Germinal center (tissue), 1 donor: ENCODE measurements at places on chromosomes 4 and X.
A peak's percentile ranks its signal among the peaks of the same experiment; 100 is the strongest.

- DNase-seq, result peak; percentile 24
These were observed 50.0 kb downstream of the COMMD8 start for GRCh38 chr4:47413521-47413920.

GRCh38 chrX:119228512-119229252 lies 7.4 kb upstream of the PGRMC1 start:
- DNase-seq, result no peak

GRCh38 chrX:31894152-31894551 lies 822.3 kb upstream of the FTHL17 start:
- no peak for DNase-seq

- DNase-seq, result no peak
These were observed 72.0 kb upstream of the GPRIN3 start for GRCh38 chr4:89379511-89380044.

- no peak for DNase-seq
These were observed 8.3 kb downstream of the RNF212 start for GRCh38 chr4:1105067-1105466.

DNA sequence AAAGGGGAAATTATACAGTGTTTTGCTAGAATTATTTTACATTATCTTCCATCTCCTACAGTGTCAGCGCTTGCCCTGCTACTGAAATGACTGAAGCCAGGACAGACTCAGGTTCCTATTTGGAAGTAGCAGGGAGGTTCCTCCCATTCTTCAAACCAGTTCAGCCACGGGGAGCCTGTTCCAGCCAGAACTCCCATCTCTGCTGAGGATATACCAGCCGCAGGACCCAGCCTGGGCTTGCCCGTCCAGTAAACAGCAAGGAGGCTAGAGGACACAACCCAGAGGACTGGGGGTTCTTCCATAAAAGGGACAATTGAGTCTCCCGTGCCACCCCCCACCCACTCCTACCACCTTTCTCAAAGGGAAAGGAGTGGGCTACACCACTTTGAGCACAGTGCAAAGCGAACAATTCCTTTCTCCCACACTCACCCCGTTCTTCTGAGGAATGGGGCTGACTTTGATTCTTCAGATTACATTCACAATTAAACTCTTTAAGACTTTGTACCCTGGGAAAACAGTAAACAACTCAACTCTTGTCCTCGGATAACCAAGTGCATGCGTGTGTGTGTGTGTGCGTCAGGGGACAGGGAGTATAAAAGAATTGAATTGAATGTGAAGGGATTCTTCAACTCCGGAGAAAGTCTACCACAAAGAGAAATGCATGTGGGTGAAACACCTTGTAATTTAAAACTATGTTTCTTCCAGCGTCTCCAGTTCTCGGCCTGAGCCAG lies 31.0 kb upstream of the PPARGC1A start:
- DNase-seq, result no peak

GRCh38 chrX:120450163-120450562 lies 18.9 kb downstream of the LAMP2 start:
- no peak for DNase-seq

DNA sequence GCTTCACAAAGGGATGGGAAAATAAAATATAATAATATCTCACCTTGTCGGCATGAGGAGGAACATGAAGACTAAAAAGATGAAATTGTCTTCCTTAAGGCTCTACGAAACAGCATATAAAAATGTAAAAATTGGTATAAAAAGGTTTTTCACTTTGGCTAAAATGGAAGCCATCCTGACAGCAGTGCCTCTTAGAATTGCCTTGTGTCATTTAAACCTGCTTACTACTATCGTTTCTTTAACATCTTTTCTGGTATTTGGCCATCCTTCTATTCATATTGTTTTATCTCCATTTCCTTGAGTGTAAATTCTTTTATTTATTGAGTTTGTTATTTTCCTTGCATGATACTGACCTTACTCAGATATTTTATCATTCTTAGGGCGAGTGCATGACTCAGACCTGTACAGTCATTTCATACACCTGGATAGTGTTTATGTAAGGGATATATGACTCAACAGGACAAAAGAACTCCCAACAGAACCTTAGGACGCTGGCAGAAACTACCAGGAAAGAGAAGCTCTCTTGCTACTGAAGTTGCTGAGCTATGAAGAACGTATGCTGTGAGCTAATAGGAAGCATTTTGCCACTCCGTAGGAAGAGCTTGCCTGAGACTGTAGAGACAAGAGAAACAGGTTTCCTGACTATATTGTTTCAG lies 5.8 kb upstream of the CDKN2AIP start:
- no peak for DNase-seq

GRCh38 chr4:663438-664428 lies 10.3 kb downstream of the ATP5ME start:
- peak; percentile 84 for DNase-seq

DNA sequence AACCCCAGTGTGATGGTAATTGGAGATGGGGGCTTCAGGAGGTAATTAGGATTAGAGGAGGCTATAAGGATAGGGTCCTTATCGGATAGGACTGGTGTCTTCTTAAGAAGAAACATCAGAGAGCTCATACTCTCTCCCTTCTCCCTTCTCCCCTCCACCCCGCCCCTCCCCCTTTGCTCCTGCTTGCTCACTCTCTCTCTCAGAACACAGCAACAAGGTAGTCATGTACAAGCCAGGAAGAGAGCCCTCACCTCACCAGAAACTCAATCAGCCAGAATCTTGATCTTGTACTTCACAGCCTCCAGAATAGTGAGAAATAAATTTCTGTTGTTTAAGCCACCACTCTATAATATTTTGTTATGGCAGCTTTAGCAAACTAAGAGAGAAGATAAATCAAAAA lies 4.5 kb downstream of the DDX60L start:
- DNase-seq, result no peak

GRCh38 chr4:75490155-75490554 lies 24.0 kb downstream of the RCHY1 start:
- DNase-seq, result no peak

DNA sequence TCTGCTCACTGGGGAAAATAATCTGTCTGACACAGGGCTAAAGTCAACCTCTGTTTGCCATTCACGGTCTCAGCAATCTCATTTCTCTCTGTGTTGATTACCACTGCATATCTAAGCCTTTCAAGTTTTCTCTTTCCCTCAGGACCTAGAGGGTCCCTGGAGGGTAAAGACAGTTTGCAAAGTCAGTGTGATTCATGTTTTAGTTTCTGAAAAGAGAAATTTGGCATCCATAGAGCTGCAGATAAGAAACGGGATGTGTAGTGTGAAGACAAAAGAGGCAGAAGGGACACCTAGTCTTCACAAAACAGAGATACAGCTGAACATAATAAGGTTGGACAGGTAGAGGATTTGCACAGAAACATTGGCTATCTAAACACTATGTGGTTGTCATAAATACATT lies 34.5 kb upstream of the KDR start:
- no peak for DNase-seq

GRCh38 chrX:19121898-19122640 lies at the start of gene ADGRG2:
ADGRG2 (minus strand) TSS chrX:19122468; CDS start chrX:19068834, 53,634 bp downstream.
- DNase-seq, result no peak

DNA sequence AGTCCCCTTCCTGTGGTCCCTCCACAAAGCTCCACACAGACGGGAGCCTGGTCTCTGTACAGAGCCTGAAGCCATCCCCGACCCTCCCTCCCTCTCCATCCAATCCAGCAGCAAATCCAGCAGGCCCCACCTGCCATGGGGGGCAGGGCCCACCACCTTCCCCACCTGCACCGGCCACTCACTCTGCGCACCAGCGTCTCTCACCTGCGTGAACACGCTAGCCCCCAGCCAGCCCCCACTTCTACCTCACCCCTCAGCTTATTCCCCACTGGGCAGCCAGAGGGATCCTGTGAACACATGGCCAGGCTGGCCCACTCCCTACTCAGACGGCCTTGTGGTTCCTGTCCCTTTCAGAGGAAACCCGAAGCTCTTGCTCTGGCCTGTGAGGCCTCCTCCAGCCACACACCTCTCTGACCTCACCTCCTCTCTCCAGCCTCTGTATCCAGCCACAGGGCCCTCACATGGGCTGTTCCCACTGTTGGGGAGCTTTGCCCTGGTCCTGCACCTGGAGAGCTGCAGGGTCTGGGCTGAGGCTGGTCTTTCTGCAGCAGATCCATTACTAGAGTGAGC lies 70.9 kb downstream of the WFS1 start:
- no peak for DNase-seq

GRCh38 chr4:73446336-73446938 lies 10.4 kb downstream of the AFP start:
- DNase-seq, result peak; percentile 37
